ENCODE measurements at places on chromosomes 7 and 10. TPM values are rescaled to one million over a fixed set of nuclear protein-coding genes. Genes with fewer than 3 reads are reported as not detected.

DNA sequence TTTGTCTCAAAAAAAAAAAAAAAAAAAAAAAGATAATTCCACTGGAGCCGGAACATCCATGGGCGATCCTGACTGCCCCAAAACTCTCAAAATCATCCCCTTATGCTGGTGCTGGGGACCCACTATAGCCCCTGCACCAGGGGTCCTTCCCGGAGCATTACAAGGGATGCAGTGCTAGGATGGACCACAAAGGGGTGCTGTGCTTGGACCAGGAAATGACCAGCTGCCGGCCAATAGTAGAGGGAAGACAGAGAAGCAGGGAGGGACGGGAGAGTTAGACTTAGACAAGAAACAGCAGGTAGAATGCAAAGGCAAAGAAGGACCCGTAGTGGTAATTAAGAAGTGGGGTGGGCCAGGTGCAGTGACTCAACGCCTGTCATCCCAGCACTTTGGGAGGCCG lies 40.5 kb downstream of the RCC1L start:
- no peaks in the 10 kb centered on the region for H3K27me3 ChIP-seq
- no peak overlapping the region for H3K27ac ChIP-seq
- no peak for DNase-seq

DNA sequence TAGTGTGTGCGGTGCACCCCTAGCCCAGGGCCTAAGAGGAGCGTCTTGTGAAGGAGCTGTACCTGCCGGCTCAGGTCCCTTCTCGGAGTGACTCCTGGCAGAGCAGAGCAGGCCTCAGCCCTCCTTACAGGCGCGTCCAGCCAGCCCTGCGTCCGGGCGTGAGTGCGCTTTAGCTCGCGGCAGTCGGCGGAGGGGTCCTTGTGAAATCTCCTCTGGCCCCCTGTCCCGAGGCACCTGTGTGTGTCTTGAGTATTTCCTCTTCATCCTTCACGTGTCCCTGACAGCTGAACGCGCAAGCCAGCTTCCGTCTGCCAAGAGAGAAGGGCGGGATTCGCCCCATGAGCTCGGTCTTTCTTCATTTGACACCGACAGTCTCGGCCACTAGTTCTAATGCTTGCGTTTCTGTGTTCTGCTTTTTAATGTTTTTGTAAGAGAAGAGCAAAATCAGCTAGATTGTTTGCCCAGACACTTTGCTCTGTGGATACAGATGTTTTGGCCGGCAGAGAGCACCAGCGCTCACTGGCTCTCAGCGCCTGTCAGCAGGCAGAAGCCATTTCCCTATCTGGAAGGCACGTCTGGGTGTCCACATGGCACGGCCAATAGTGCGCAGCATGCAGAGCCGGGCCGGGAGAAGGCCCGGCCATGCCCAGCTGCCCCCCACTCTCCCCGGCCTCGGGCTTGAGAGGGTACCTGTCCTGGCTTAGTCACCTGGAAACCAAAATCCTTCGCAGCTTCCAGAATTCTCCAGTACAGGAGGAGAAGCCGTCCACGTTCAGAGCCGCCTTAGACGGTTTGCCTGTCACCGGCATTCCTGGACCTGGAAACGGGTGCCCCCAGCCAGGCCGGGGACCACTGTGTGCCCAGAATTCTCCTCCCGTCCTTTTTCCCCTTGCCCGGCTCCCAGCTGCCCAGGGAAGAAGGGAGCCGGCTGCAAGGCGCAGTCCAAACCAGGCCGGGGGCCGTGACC lies 7.0 kb downstream of the GET4 start:
- H3K4me3 ChIP-seq: no peak overlapping the region
- H3K27me3 ChIP-seq: no peaks in the 10 kb centered on the region
- H3K27ac ChIP-seq: no peak overlapping the region
- H3K4me1 ChIP-seq: peaks cover 36% of the 10 kb centered on the region
- H3K36me3 ChIP-seq: peaks cover 7% of the 10 kb centered on the region

GRCh38 chr10:70726909-70727495 lies 54.7 kb downstream of the ADAMTS14 start:
- no peak overlapping the region for H3K4me3 ChIP-seq
- no peaks in the 10 kb centered on the region for H3K36me3 ChIP-seq
- H3K27me3 ChIP-seq: no peaks in the 10 kb centered on the region

- peaks cover 58% of the 10 kb centered on the region for H3K4me1 ChIP-seq
- DNase-seq: no peak
- peak overlapping the region; percentile 74 for H3K4me3 ChIP-seq
- H3K36me3 ChIP-seq: no peaks in the 10 kb centered on the region
- H3K27me3 ChIP-seq: no peaks in the 10 kb centered on the region
These were observed 387 bp downstream of the EPHA1 start for GRCh38 chr7:143408252-143408685.

DNA sequence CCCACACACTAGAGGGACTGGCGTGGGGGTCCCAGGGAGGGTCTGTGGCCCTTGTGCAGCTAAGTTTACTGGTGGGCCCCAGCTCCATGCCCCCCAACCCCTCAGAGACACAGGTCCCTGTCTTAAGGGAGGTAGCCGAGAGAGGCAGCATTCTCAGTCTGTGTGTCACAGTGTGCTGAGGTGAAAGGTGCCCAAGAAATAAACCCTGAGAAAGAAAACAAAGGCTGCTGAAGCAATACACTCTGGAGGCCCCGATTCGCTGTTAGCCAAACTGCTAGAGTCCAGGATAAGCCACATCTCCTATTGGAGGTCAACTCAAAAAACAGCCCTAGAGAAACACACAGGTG lies 28.6 kb upstream of the NDST2 start:
- no peak overlapping the region for H3K27ac ChIP-seq
- H3K4me3 ChIP-seq: no peak overlapping the region
- no peak for DNase-seq
- no peaks in the 10 kb centered on the region for H3K4me1 ChIP-seq
- no peaks in the 10 kb centered on the region for H3K27me3 ChIP-seq

DNA sequence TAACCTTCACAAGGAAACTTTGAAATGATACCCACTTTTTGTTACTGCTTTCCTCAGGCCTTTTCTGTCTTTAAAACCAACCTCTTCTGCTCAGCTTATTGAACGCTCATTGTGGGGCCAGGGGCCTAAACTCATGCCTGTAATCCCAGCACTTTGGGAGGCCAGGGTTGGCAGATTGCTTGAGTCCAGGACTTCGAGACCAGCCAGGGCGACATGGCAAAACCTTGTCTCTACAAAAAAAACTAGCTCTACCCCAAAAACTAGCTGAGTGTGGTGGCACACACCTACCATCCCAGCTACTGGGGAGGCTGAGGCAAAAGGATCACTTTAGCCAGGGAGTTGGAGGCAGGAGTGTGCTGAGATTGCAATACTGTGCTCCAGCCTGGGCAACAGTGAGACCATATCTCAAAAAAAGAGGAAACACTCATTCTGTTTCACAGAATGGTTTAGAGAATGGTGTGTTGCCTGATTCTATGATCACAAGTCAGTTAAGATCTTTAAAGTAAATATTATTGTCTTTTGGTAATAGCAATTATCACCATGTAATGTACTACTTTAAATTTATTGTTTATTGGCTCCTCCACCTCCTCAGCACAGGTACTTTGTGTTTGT lies 51.1 kb downstream of the KCTD7 start:
- H3K27ac ChIP-seq: peak overlapping the region; percentile 40
- H3K4me3 ChIP-seq: peak overlapping the region; percentile 14
- H3K4me1 ChIP-seq: peaks cover 38% of the 10 kb centered on the region
- no peak for DNase-seq

The GGCT gene
- 78.6 TPM for total RNA-seq

The CHRM2 gene
- not detected for total RNA-seq
